ENCODE measurements at places on chromosomes 3 and 15. TPM values are rescaled to one million over a fixed set of nuclear protein-coding genes. Genes with fewer than 3 reads are reported as not detected.

SYNPR gene
- 0.18 TPM for total RNA-seq

IL16 gene
- 0.19 TPM for total RNA-seq

NLGN1 gene
- total RNA-seq: 14.3 TPM

POLQ gene
- total RNA-seq: 10.1 TPM

DNA sequence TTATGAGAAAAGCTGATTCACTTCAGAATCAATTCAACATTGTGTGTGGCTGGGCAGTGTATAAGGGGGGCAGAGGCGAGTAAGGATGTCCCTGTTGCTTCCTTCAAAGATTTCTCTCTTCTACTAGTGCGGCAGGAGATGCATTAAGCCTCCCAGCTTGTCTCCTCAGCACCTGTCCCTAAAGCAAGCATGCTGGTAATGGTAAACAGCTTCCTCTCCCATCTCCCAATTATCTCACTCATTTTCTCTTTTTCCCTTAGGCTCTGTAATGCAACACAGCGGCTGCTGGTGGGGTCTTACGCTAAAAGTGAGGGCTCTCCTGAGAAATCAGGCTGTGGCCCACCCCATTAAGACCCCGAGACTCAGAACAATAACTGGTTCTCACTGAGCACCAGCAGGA lies 306.4 kb upstream of the ROPN1 start:
- peaks cover 3% of the 10 kb centered on the region for H3K4me1 ChIP-seq
- no peak overlapping the region for H3K4me3 ChIP-seq
- no peak overlapping the region for H3K27ac ChIP-seq
- DNase-seq: no peak

- no peaks in the 10 kb centered on the region for H3K4me1 ChIP-seq
- peaks cover 66% of the 10 kb centered on the region for H3K36me3 ChIP-seq
- no peak overlapping the region for H3K27ac ChIP-seq
- no peaks in the 10 kb centered on the region for H3K27me3 ChIP-seq
- DNase-seq: no peak
- no peak overlapping the region for H3K4me3 ChIP-seq
Observed at GRCh38 chr3:53300826-53301225, 45.0 kb upstream of the TKT start.

DNA sequence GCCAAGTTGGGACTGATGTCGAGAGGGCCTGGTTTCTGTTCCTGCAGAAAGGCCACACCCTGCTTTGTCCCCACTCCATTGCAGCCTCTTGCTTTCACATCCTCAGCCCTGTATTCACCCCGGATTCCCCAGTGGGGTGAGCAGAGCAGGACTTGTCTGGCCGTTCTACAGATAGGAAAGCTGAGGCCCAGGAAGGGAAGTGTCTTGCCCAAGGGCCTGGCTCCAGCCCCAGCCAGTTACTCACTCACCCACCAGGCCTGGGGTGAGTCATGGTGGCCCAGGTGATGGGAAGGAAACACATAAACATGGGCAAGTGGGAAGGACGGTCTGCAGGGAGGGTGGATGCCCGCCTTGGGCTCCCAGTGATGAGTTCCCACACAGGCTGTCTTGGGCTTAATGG lies 6.1 kb upstream of the DUSP7 start:
- DNase-seq: no peak
- no peaks in the 10 kb centered on the region for H3K36me3 ChIP-seq
- no peaks in the 10 kb centered on the region for H3K4me1 ChIP-seq

GRCh38 chr3:122356402-122356801 lies 26.6 kb downstream of the MIX23 start:
- peaks cover 15% of the 10 kb centered on the region for H3K36me3 ChIP-seq
- no peak overlapping the region for H3K4me3 ChIP-seq
- H3K4me1 ChIP-seq: no peaks in the 10 kb centered on the region
- no peaks in the 10 kb centered on the region for H3K27me3 ChIP-seq
- H3K27ac ChIP-seq: no peak overlapping the region
- DNase-seq: peak; percentile 83

DNA sequence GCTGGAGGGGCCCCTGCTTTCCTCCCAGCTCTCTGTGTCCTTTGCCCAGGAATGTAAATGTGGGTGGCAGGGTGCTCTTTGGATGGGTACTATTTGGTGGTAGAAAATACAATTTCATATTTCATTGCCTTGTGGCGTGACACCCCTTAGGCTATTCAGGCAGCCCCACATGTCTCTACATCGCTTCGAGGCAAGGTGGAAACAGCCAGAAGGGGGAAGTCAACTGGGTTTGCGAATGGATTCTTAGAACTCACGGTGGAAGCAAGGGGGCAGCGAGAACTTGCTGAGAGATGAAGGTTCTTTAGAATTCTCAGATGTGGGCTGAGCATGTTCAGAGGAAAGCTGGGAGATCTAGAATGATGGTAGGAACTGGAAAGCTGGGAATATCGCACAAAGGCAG lies 25.3 kb downstream of the PLA2G4D start:
- peak; percentile 55 for DNase-seq
- H3K36me3 ChIP-seq: no peaks in the 10 kb centered on the region
- no peak overlapping the region for H3K27ac ChIP-seq
- H3K4me1 ChIP-seq: peaks cover 2% of the 10 kb centered on the region
- no peaks in the 10 kb centered on the region for H3K27me3 ChIP-seq

DNA sequence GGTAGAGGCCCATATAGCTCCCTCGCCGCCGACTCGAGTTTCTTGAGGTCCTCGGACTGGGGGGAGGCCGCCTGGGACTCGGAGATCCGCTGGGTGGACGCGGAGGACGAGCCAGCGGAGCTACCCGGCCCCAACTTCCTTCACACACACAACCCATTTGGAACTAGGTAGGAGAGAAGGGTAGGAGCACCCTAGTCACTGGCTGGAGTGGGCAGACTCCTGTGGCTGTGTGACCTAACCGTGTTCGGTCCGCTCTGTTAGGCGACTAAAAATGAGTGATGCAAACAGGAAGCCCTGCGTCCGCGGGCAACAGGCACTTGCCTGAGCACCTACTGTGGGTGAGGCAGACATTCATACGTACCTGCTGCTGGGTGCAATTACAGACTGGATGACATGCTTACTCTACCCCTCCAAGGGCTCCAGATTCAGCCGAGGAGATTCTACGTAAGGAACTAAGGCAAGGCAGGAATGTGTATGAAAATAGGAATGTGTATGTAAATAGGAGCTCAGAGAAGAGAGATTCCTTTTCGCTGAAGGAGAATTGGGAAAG lies 4.6 kb upstream of the SIN3A start:
- peaks cover 5% of the 10 kb centered on the region for H3K4me1 ChIP-seq
- peak overlapping the region; percentile 96 for H3K4me3 ChIP-seq
- no peaks in the 10 kb centered on the region for H3K27me3 ChIP-seq

GRCh38 chr15:84023636-84024035 lies 211.9 kb upstream of the GOLGA6L4 start:
- H3K4me1 ChIP-seq: no peaks in the 10 kb centered on the region
